SW 1271 (cell line): ENCODE measurements at places on chromosomes 12 and 14.

DNA sequence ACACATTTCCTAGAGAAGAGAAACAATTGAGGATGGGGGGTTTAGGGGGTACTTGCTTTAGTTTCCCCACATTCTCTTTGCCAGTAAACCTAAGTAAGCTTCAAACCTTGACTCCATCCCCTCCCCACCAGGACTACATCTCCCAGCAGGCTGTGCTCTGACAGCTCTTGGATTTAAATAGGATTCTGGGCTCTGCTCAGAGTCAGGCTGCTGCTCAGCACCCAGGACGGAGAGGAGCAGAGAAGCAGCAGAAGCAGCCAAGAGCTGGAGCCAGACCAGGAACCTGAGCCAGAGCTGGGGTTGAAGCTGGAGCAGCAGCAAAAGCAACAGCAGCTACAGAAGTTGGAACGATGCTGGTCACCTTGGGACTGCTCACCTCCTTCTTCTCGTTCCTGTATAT lies 20.6 kb downstream of the RDH12 start:
- no peak for DNase-seq

DNA sequence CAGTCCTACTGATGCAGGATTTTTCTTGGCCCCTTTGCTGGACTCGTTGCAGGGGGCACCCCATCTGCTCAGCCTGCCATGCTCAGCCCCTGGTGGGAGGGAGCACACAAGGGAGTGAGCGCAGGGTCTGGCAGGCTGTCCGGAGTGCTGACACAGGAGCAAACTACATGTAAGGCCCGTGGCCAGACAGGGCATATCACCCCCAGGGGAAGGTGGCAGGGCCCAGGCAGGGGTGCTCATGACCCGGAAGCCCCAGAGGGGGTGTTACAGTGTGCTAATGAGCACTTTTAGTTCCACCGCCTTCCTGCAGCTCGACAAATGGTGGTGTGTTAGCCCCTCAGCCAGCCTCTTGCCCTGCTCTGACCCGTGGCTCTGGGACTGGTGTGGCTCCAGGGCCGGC lies 645.6 kb upstream of the TMEM132C start:
- no peak for DNase-seq

GRCh38 chr12:127294651-127295210 lies 972.2 kb upstream of the TMEM132C start:
- no peak for DNase-seq

- DNase-seq = no peak
Measured at GRCh38 chr14:104898195-104898558, 26.5 kb upstream of the PLD4 start.

DNA sequence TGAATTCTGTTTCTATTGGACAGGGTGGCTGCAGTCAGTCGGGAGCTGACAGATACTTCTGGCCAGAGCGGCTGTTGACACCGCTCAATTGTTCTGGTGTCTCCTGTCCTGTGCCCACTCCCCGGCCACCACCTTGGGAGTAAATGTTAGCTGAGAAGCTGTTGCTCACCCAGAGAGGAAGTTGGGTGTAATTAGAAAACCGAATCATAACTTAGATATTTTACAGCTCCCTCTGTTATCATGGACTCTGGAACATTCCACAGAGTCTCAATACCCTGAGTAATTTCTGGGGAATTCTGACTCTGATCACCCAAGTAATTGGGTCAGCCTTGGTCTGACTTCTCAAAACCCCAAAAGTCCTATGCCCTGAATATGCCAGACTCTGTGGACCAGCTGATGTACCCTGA lies 58.3 kb upstream of the RFLNA start:
- DNase-seq = peak; percentile 81

DNA sequence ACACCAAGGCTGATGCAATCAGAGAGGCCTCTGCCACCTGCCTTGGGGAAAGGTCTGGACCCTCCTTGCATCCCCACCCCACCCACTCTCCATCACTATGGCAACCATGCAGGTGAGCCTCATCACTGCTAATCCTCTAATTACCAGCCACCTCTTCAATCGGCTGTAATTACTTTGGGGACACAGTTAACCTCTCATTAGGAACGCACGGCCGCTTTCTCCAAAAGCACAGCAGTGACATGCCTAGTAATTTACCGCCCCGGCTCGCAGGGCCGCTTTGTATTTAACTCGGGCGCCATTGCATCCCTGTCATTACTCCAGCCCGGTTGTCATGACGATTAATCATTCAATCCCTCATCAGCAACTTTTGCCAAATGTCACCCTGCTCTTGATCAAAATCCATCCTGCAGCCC lies 36.3 kb upstream of the FAM222A start:
- no peak for DNase-seq

DNA sequence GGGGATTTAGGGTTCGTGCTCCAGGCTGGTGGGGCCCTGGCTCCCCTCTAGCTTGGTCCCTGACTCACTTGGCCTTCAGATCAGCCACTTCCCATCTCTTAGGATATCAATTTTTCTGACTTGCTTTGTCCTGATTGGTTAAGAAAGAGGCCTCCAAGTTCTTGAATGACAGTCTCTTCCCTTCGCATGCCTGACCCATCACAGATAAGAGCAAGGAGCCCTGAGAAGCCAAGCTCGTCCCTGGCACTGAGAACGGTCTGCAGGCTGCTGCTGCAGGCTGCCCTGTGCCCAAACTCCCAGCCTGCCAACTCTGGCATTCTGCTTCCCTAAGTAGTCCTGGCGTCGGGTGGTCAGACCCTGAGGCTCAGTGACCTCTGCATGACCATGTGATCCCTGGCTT lies 794 bp upstream of the LRTM2 start:
- DNase-seq = no peak

DNA sequence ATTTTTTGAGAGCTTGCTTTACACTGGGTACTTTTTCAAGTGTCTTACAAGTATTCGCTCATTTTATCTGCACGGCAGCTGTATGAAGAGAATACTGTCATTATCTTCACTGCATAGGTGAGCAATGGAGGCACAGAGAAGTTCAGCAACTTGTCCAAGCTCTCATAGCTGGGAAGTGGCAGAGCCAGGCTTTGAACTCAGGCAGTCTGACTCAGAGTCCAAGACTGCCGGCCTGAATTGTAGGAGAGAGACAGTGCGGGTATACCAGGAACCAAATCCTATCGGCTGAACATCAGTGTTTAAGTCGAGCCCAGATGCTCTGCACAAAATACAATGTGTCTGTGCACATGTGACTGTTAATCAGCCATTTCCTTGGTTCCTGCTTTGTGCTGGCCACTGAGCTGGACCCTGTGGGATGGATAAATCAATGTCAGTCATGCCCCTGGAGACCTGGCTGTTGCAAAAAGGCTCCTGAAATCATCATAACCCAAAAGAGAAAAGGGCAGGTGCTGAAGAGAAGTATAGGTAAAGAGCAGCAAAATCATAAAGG lies 474.6 kb downstream of the DPF3 start:
- no peak for DNase-seq

DNA sequence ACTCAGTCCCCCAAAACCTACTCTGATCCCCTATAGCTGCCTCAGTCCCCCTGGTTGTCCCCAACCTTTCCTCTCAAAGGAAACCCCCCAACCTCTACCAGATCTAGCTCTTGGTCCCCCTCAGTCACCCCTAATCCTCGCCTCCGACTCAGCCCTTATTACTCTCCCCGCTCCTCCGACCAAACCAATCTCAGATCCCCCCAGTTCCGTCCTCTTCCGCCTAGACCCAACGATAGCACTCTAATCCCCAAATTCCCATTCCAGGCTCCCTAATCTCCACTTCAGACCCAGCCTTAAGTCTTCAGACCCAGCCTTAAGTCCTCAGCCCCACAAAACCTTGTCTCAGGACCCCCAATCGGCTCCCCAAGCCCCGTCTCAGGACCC lies 612 bp downstream of the VPS37B start:
- no peak for DNase-seq

DNA sequence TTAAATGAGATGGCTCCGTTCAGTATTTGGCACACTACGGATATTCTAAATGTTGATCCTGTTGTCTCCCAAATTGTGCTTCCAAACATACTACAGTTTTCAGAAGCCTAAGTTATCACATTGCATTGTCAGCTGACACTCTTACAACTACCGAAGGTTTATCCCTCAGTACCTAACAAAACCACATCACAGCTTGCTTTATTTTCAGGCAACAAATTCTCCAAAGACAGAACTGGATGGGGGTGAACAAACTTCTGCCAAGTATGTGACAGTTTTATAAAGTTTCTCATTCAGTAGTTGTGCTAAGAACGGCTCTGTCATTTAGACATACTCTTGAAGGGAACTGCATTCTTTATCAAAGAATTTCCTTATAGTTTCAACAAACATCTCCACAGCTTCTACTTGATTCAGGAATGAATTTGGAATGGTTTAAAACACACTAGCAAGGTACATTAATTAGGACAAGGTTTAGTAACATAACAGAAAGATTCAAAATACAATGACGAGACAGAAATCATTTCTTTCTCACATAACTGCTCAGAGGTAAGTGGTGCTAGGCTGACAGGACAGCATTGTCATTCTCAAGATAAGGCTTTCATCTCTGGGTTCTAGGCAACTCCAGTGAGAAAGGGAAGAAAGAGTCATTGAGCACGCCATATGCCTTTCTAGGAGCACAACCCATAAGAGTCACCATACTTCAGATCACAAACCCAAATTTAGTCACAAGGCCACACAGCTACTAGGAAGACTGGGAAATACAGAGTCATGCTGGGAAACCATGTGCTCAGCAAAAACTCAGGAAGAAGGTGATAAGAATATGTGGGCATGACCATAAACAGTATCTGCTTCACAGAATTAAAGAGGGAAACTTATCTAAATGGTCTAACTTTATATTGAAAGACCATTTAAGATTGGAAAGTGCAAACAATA lies 100.7 kb downstream of the DUSP6 start:
- no peak for DNase-seq

- DNase-seq = no peak
Measured at GRCh38 chr14:50001999-50002925, 109.4 kb downstream of the ARF6 start.

DNA sequence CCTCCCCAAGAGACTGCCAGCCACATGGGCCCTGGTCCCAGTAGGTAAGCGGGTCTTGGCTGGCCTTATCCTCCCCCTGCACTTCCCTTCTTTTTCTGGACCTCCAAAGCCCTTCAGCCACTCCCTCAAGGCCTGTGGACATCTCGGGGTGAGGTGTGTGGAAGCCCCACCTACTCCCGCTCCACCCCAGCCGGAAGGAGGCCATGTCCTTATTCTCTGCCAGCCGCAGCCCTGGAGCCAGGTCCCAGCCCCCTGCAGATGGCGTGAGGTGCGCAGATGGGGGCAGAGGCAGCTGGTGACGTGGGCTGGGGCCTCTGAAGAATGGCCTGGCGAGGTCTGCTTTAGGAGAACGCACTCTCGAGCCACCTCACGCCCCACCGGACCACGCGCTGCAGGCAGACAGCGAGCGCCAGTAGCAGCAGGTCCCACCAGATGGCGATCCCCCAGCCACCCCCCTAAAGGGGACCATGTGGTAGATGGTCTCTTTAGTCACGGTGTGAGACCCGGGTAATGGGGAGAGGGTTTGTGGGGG lies 167.1 kb downstream of the TSPAN9 start:
- DNase-seq = no peak

DNA sequence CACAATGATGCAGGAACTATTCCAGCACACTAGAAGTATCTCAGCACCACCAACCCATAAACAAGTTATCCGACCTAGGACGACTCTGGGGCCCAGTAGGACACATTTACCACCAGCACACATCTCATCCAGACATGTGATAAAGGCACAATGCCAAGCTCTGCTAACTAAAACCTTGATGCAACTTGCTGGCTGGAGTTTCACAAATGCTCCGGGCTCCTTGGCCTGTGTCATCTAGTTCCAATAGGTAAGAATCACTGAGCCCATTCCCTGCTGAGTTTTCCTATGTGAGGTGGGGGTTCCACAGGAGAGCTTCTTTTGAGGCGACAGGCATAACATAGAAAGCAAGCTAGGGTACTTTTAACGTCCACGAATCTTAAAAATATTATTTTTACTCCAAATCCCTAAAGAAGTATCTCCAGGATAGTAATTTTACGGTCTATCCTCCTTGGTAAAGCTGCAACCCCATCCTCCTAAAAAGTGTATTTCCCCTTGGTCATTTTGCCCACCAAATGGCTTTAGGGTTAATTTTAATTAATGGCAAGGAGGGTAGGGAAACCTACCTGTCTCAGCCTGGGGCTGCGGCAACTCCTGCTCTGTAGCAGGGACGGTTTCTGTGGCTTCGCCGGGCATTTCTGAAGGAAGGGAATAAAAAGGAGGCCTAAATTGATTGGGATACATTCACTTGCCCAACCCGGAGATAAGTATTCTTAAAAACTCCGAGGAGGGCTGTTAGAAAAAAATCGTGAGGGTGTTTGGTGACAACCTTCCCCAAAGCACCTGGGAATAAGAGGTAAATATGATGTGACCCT lies 1.0 kb downstream of the NACA start:
- DNase-seq = peak; percentile 8

- DNase-seq = no peak
Measured at GRCh38 chr12:15662983-15663659, 126.1 kb downstream of the EPS8 start.

DNA sequence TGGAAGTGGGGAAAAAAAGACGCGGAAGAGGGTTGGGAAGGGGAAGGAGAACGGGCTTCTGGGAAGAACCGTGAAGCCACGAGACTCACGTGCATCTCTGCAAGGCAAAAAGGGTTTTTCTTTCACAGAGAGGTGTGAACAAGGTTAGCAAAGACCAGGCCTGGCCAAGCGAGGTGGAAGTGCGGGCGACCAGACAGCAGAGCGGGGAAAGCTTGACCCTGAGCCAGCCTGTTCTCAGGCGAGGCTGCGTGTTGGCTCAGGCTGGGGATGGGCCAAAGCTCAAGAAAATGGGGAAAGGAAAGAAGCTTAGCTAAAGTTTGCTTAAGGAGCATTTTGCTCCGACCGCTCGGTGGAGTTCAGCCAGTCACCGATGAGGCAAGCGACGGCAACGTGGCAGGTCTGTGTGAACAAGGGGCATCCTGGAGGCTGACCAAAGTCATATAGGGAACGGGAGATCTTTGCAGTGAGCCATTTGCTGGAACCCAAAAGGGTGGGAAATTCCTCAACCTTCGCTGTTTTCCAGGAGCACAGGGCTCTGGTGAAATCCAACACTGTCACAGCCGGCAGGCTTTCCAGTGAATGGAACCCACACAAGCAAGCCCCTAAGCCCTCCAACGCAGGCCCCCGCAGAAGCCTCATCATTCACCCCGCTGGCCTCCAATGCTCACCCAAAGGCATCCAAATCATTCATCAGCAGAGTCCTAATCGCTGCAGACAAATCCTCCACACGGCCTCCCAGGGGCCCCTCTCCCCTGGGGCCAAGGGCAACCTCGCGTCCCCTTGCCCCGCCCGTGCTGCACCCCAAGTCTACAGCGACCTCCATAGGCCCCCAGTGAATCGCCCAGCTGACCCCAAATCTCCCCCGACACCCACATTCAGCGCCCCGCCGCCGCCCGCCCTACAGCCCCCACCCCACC lies 754 bp downstream of the ZNF605 start:
- DNase-seq = peak; percentile 61

DNA sequence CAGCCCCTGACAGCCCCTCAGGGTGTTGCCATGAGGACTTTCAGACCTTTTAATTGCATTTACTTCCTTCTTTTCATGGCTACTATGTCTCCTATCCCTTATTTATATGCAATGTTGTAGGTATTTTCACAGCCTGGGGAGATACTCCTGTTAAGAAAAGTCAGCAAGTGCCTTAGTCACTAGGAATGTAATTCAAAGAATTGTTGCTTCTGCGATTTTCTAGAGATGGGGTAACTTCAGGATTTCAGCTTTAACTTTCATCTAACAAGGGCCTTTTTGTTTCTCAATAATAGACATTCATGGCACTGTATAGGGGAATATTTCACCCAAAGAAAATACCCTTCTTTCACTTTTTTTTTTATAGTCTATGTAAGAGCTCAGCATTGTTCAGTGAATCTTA lies 533.3 kb upstream of the MIS18BP1 start:
- DNase-seq = no peak

GRCh38 chr12:3078086-3078820 lies 1.1 kb downstream of the TSPAN9 start:
- DNase-seq = no peak

GRCh38 chr12:75850721-75851462 lies 180.7 kb downstream of the PHLDA1 start:
- DNase-seq = no peak
